ENCODE measurements at places on chromosomes 11 and 22.

DNA sequence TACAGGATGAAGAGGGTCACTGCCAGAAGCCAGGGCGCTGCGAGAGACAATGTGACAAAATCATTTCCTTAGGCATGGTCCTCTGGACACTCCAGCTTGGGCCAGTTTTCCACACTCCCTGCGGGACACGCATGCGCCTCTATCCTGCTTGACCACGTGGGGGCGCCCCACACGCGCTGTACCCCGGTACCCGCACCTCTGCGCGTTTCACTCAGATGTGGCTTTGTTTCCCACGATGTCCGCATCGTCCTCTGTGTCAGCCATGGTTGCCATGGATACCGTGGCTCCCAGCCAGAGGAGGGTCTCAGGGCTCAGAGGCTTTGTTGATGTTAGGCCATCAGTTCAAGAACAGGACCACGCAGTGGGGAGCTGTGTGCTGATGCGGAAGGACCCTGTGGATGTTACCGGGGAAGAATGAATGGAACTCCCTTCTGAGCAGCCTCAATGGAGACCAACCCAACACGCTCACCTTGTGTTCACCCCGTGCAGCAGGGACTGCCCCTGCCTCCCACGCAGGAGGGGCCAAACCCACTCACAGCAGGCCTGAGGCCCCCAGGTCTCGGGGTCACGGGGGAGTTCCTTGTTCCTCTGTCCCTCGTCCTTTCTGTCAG is 101.1 kb upstream of the SLC22A12 start:
- DNase-seq = peak; percentile 53

GRCh38 chr11:106463154-106463553 is 385.7 kb downstream of the AASDHPPT start:
- DNase-seq = no peak

GRCh38 chr11:62542750-62543567 is 3.6 kb downstream of the AHNAK start:
- DNase-seq = peak; percentile 55

DNA sequence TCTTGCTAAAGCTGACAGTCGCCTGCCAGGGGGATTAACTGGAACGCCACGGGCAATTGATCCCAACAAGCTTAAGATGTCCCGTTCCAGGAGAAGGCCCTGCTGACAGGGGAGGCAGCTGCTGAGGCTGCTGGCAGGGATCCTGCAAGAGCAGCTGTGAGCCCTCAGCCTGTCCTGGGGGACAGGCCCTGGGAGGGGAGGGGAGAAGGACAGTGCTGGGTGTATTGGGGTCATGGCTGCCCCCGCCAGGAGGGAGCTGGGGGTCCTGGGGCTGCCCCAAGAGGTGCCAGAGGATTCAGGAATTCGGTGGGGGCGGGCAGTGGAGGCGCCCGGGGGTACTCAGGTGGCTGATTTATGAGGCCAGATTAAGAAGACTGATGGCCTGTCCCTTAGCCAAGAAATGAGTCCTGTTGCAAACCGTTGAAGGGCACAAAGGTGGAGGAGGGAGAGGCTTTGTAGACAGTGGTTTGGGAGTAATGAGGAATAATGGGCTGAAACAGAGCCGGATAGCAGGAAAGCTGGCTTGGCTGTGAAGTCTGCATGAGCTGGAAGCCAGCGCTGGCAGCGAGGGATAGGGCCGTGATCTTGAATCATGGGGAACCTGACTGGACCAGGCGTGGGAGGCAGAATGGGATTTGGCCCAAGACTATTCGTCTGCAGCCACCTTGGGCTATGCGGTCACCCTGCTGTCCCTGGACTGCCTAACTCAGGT is 133.5 kb downstream of the CACNA1I start:
- DNase-seq = no peak

- DNase-seq = no peak
Measured at GRCh38 chr11:110174645-110175310, 81.6 kb downstream of the ZC3H12C start.

All from COR-L47 (cell line).